Choroid plexus epithelial cell (primary cell): ENCODE measurements at places on chromosomes 6 and 20.

- peak; percentile 55 for DNase-seq
Measured at GRCh38 chr6:20205722-20206161, 6.5 kb downstream of the MBOAT1 start.

GRCh38 chr6:134654751-134655150 is 295.1 kb downstream of the ALDH8A1 start:
- DNase-seq: no peak

DNA sequence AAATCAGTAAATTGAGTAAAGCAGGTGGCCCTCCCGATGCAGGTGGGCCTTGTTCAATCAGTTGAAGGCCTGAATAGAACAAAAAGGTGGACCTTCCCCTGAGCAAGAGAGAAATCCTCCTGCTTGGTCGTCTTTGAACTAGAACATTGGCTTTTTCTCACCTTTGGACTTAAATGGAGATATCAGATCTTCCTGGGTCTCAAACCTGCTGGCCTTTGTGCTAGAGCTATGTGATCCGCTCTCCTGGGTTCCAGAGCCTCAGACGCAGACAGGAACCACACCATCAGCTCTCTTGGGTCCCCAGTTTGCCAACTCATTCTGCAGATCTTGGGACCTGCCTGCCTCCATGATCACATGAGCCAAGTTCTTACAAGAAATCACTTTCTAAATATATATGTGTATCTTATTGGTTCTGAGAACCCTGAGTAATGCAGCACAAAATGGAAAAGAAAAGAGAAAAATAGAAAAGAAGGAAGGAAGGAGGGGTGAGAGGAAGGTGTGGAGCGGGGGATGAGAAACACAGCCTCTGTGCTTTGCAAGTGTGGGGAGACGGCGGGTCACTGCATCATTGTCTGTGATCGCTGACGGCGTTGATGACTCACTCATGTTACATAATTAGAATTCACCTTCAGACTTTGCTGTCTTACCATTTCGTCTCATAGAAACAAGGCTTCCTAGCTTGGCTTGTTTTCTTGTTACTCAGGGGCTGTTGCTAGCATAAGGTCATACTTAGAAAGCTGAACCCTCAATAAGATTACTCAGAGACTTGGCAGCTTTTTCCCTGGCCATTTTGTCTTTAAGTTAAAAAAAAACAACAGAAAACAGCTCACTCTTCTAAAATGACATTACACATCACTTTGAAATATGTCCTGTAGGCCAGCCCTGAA is 85.7 kb upstream of the NEDD9 start:
- DNase-seq: peak; percentile 99

GRCh38 chr6:50836231-50836630 is 17.6 kb downstream of the TFAP2B start:
- DNase-seq: no peak

GRCh38 chr6:89840538-89840937 is 10.9 kb downstream of the CASP8AP2 start:
- DNase-seq: peak; percentile 78

DNA sequence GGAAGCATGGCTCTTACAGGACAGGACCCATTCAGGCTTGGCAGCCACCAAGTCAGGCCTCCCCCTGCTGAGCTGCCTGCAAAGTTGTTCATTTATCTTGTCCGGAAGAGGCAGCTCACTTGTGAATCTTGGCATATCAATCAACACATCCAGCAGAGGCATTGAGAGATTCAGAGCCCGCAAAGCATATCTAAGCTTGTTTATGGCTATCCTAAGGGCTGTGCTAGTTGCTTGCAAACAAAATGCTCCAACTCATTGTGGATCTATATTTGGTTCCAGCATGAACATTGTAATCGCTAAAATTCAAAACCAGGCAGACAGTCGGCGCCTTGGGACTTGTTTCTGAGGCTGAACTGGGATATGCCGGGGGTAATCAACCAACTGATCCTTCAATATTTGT is 106.1 kb downstream of the UNC5CL start:
- DNase-seq: no peak

GRCh38 chr6:137219664-137220252 is 573 bp upstream of the IFNGR1 start:
- no peak for DNase-seq

- DNase-seq: peak; percentile 70
Measured at GRCh38 chr6:116210750-116211425, 43.0 kb downstream of the TSPYL4 start.

GRCh38 chr20:25859649-25860530 is 163.2 kb upstream of the ZNF337 start:
- peak; percentile 64 for DNase-seq

GRCh38 chr20:4082406-4083097 is 67.2 kb upstream of the RNF24 start:
- DNase-seq: peak; percentile 83

DNA sequence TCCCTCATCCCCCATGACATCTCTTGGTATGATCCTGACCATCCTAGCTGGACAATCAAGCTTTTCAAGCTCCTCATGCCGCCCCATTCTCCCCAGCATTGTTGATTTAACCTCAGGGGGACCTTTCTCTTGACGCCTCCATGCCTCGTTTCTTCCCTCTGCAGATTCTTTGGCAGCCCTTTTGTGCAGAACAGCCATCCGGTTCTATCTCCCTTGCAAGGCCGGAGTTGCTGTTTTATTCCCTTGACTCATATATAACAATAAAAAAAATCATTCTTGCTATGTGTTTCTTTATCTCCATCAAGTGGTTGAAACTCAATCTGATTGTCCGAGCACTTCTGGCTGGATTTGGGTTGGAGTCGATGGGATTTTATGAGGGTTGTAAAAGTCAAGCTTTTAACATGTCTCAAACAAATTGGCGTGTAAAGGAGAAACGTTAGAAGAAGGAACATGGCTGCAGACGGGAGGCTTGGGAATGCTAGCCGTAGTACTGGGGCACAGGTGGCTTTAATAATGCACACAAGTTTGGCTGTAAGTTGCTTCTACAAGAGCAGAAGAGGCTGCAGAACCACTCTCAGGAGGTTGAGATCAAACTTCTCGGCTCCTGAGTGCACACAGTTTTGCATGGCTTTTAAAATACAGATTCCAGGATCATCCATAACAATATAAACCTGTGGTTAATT is 3.9 kb upstream of the SULF2 start:
- DNase-seq: no peak

DNA sequence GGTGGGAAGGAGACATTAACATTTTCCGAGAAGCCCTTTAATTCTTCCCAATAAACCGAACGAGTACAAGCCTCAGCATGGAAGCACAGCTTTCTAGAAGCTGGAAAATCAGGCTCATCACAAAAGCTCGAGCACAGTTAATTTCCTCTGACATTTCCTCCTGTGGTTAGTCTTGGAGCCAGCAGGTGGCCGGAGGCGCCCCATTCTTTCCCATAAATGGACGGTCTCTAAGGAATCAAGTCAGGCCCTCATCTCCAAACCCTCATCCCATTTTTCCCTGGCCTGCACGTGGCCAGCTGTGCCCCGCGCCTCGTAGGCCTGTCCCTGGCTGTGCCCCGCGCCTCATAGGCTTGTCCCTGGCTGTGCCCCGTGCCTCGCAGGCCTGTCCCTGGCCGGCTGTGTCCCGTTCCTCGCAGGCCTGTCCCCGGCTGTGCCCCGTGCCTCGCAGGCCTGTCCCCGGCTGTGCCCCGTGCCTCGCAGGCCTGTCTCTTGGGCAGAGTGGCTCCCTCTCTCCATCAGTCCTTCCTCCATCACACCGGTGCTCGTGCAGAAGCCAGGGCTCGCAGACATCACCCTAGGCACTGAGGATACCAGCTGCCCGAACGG is 19.7 kb upstream of the NTSR1 start:
- DNase-seq: peak; percentile 39

DNA sequence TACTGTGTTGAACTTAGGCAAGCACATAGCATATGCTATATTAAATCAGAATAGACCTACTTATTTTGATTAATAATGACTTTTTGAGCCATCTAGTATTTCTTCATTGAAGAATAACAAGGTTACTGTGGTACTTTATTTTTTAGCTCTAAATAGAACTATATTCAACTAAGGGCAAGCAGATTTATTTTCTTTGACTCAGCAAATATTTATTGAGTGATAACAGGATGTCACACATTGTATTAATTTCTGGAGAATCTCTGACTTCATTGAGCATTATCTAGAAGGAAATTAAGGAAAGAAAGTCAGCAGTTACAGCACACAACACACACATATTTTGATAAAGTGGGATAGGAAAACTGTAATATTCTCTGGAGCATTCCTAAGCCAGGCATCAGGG is 407.4 kb downstream of the CD109 start:
- DNase-seq: no peak

GRCh38 chr6:132675749-132676148 is 16.8 kb upstream of the TAAR1 start:
- no peak for DNase-seq

- no peak for DNase-seq
Measured at GRCh38 chr6:159677506-159678165, 15.4 kb downstream of the SOD2 start.

GRCh38 chr6:12472601-12473038 is 182.5 kb downstream of the EDN1 start:
- peak; percentile 42 for DNase-seq
